Suppressor macrophage treated with lipopolysaccharide for 4 hours (primary cell): ENCODE measurements at places on chromosomes 2 and 18.

GRCh38 chr18:32868406-32868805 lies 95.6 kb upstream of the KLHL14 start:
- no peak for DNase-seq

DNA sequence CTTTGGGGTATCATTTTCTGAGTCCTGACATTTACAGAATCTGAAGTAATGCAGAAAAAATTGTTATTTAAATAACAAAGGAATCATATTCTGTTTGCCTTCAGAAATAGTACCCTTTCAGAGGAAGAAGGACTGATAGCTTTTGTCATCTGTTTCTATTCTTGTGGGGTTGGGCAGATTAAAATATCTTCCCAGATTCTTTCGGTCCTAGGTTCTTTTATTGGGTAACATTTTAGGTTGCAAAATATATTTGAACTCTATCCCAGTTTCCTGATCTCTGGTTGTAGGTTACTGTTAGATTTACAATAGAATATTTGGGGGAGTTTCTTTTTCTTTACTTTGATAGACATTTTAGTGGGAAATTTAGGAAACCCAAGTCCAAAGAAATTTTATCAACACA lies 550.5 kb downstream of the SPAG16 start:
- no peak for DNase-seq

DNA sequence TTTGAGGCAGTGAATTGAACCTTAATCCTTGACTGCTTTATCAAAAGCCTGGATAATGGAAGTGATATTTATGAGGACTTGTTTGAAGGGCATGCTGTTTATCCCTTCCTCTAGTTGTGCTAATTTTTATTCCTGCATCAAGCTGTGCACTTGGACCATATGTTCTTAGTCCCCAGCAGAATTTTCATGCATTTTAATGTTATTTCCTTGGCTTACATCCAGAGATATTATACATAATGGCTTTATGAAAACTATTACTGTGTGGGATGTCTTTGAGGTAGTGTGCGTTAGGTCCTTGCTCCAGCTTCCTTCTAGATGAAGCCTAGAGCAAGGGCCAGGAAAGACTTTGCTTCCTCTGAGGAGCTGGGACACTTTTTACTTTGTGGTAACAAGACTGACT lies 378.4 kb downstream of the LPIN1 start:
- DNase-seq: no peak

DNA sequence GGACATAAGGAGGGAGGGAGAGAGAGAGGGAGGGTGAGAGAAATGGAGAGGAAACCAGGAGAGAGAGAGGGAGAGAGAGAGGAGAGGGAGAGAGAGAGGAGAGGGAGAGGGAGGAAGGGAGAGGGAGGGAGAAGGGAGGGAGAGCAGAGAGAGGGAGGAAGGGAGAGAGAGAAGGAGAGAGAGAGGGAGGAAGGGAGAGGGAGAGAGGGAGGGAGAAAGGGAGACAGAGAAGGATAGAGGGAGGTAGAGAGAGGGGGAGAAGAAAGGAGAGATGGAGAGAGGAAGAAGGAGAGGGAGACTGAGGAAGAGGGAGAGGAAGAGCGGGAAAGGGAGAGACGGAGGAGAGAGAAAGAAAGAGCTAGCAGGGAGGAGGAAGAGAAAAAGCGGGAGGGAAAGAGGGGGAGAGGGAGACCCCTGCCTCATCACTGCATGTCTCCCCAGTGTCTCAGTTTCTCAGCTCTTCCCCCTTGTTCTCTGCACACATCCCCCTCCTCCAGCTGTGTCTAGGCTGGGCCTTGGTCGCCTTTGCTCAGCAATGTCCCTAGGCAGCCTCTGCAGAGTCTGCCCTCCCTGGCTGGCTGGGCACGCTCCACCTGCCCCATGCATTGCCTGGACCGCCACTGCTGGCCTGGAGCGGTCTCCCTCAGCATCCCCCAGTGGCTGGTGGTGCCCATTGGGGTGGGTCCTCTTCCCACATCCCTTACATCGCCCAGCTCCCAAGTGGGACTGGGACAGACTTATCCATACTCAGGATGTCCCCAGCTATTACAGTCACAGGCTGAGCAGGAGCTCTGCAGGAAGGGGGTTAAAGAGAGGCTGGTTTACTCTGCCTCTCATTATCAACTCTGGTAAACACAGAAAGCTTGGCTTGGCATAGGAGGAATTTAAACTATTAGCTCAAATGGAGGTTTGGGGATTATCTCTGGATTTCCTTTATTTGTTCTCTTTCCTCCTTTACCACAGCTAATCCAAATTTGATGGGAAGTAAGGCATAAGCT lies 85.7 kb upstream of the APCDD1 start:
- no peak for DNase-seq

- DNase-seq: no peak
Observed at GRCh38 chr2:231450548-231450989, 13.7 kb downstream of the NCL start.

GRCh38 chr2:187548656-187549055 lies 5.6 kb downstream of the TFPI start:
- DNase-seq: no peak

- DNase-seq: no peak
Observed at GRCh38 chr2:57448816-57449215, 597.8 kb upstream of the VRK2 start.

GRCh38 chr2:26607698-26608097 lies 33.5 kb downstream of the CIB4 start:
- no peak for DNase-seq

- no peak for DNase-seq
Observed at GRCh38 chr2:181790716-181791649, 100.5 kb upstream of the ITPRID2 start.

DNA sequence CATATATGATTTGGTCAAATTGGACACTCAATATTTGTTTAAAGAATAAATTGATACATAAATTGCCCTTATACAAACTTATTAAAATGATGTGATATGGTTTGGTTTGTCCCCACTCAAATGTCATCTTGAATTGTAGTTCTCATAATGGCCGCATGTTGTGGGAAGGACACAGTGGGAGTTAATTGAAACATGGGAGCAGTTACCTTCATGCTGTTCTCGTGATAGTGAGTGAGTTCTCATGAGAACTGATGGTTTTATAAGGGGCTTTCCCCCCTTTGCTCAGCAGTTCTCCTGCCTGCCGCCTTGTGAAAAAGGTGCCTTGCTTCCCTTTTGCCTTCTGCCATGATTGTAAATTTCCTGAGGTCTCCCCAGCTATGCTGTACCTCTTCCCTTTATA lies 34.0 kb upstream of the SLC8A1 start:
- no peak for DNase-seq

DNA sequence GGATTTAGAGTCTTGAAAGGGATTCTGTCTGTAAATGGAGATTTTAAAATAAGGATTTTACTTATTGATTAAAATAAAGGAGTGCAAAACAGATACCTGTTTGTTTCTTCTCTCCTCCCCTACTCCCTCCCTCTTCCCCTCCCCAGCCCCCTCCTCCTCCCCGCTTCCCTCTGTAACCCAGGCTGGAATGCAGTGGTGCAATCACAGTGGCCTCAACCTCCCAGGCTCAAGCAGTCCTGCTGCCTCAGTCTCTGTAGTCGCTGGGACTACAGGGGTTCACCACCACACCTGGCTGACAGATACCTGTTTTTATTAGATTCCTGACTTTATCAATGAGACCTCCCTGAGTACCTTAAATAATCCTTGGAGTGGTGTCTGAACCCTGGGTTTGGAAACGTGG lies 57.1 kb downstream of the OXER1 start:
- no peak for DNase-seq

DNA sequence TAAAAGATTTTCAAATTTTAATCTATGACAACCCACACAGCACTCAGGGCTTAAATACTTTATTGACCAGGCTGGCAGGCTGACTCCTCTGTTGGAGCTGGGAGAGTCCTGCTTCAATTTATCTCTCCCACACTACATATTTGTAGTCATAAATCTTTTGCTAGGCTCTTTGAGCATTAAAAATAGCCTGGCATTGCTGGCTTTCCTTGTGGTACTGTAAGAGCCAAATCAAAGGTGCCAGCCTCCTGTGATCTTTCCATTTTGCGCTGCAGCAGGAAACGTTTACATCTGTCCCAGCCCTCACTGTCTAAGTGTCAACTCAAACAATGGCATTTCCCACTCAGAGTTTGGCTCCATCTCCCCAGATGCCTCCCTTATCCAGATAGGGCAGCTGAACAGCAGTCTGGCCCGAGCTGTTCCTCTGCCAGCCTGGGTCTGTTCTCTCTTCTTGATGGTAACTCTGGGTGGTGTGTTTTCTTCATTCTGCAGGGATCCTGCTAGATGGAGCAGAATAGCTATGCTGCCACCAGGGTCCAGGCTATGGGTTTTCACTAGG lies 62.1 kb downstream of the LRRTM1 start:
- no peak for DNase-seq

DNA sequence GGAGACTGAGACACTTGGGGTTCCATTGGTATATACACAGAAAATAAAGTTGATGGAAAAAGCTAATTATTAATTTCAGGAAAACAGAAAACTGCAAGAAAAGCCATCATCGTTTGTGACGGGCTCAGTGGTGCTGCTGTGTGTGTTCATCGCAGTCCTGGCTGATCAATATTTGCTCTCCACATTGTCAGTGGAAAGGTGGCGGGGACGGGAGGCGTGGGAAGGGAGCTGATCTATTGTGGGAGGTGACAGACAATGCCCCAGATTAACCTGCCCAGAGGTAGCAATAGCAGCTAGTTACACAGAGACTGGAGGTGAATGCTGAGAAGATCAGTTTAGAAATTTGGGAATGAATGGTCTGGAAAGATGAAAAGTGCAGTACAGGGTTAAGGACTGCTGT lies 50.0 kb upstream of the CTDP1 start:
- DNase-seq: no peak

- DNase-seq: no peak
Observed at GRCh38 chr18:50687491-50687890, 127.6 kb downstream of the MAPK4 start.

DNA sequence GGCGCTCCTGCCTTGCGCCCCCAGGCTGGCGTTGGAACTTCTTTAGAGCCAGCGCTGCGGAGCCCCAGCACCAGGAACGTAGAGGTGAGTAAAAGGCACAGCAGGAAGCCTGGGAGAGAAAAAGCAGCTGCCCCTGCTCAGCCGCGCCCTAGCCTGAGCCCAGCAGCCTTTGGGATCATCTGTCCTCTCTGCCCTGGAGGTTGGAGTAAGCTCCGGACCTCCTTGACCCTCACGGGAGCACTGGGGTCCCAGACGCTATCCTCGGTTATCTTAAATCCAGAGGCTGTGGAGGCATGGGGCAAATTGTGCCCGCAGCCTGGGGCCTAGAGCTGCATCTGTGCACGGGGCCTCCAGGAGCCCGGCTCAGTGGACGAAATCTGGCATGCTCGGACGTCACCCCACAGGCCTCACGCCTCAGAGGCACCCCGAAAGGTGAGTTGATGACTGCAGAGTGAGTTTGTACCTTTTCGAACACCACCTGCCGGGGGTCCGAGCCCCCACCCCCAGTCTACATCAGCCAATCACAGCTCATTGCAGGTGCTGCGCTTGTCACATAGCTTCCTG lies 1.6 kb upstream of the SLC66A2 start:
- no peak for DNase-seq
